ENCODE measurements at places on chromosomes 12 and 14. TPM values are rescaled to one million over a fixed set of nuclear protein-coding genes. Genes with fewer than 3 reads are reported as not detected.

Gene TPPP2
- 0.81 TPM for total RNA-seq

Gene PPM1H
- 73.4 TPM for total RNA-seq

Gene CSRP2
- total RNA-seq = 53.7 TPM

Gene RIMBP2
- total RNA-seq = 1.3 TPM

Gene B3GNT4
- total RNA-seq = 0.23 TPM

Gene CRACR2A
- total RNA-seq = 5.3 TPM

Gene ARHGEF40
- total RNA-seq = 124 TPM

Gene PRKD1
- total RNA-seq = 20.3 TPM

Gene MLH3
- total RNA-seq = 33.2 TPM

Gene CEBPE
- 0.20 TPM for total RNA-seq

Gene ARHGEF25
- 26.2 TPM for total RNA-seq

Gene MLEC
- total RNA-seq = 335 TPM

Gene TAS2R50
- 1.3 TPM for total RNA-seq

Gene KLRD1
- 1.8 TPM for total RNA-seq

Gene GALNT8
- 0.43 TPM for total RNA-seq

Gene RNASE8
- total RNA-seq = not detected

Gene TAS2R14
- 1.4 TPM for total RNA-seq

Gene TAS2R8
- total RNA-seq = not detected

Data from mucosa of gallbladder (tissue), 1 donor.